ENCODE measurements at places on chromosomes 5 and 9.

- no peak for DNase-seq
Observed at GRCh38 chr9:137590123-137590468, 216 bp downstream of the ZMYND19 start.

DNA sequence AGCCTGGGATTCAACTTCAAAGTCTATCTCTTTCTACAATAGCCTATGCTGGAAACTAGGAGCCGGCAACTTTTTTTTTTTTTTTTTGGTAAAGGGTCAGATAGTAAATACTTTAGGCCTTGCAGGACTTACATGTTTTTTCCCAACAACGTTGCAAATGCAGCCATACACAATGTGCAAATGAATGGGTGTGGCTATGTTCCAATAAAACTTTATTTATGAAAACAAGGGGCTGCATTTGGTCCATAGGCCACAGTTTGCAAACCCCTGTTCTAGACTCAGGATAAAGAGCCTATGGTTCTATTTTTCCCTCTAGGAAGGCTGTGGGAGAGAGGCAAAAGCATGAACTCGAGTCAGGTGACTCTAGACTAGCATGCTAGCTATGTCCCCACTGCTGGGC lies 189.1 kb downstream of the GABBR2 start:
- no peak for DNase-seq

GRCh38 chr9:20848490-20848889 lies 164.4 kb downstream of the FOCAD start:
- DNase-seq: peak; percentile 21

DNA sequence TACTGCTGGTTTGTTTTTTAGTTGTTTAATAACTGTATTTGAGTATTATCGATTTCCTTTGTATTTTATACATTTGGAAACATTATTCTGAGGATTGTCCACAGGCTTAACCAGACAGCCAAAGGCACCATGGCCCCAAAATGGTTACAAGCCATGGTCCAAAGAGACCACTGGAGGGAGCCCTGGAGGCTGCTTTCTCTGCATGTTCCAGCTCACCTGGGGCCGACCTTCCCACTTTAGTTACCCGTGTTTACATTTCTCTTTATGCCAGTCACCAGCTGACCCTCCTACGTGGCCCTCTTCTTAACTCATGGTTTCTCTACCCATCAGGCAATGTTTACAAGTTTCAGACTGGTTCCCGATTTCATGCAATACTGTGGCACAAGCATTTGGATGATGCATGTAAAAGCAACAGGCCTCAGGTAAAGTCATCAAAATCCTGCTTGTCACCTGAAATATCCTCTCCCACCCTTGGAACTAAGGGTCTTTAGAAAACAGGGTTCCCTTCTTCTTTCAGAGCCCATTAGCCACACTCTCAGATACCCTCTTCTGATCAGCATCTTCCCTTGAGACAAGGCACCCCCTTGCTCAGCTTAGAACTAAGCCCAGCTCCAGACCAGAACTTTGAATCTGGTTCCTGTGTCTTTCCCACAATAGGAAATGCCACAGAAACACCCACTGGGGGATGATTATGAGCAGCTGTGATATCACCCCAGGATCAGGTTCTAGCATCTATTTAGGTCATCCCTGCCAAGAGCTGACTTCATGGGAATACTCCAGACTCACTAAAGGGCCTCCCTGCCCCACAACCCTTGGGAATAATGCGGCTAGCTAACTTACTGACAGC lies 49.9 kb upstream of the GARNL3 start:
- DNase-seq: no peak

DNA sequence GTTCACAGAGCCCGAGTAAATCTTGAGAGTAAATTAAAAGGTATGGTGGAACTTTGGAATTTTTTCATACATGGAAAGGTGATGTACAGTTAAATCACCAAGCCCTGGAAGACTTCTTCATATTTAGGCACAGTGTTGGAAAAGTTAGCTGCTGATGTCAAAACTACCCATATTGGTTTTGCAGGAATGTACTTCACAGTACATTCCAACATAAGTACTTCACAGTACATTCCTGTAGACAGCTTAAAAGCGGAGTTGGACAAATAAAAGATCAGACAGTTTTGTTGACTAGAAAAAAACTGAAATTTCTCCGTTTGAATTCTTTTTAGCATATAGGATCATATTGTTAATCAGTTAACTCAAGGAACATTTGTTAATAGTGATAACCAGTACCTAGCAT lies 1.8 kb downstream of the RANBP17 start:
- peak; percentile 41 for DNase-seq

- DNase-seq: no peak
Observed at GRCh38 chr9:135522931-135523330, 1.7 kb downstream of the LCN1 start.

DNA sequence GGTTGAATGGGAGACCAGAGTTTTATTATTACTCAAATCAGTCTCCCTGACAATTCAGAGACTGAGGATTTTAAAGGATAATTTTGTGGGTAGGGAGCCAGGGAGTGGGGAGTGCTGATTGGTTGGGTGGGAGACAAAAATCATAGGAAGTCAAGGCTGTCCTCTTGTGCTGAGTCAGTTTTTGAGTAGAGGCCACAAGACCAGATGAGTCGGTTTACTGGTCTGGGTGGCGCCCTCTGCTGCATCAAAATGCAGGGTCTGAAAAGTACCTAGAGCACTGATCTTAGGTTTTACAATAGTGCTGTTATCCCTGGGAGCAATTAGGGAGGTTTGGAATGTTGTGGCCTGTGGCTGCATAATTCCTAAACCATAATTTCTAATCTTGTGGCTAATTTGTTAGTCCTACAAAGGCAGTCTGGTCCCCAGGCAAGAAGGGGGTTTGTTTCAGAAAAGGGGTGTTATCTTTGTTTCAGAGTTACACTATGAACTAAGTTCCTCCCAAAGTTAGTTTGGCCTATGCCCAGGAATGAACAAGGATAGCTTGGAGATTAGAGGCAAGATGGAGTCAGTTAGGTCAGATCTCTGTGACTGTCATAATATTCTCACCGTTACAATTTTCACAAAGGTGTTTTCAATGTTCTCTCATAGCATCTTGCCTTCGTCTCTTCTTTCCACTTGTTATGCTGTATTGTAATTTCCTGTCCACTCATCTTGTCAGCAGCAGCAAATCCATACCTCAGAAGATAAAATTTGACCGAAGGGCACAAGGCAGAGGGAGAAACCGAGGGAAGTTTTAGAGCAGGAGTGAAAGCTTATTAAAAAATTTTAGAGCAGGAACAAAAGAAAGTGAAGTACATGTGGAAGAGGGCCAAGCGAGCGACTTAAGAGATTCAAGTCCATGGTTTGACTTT lies 59.2 kb upstream of the CLINT1 start:
- DNase-seq: peak; percentile 75

DNA sequence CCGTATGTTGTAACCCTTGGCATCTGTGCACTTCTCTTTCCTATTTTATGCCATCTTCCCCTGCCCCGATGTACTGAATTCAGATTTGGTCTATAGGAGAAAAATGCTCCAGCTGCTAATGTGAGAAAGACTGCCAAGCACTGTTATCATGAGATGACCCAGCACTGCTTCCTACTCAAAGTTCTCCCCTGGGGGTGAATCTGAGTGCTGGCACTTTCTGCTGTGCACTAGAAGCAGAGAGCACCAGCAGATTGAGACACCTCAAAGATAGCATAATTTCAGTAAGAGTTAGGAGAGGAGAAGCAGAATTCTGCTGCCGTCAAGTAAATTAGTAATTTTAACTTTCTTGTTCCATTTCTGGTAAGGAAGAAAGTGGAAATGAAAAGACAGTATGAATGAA lies 92.8 kb upstream of the ACOT12 start:
- no peak for DNase-seq

GRCh38 chr5:174120401-174121005 lies 75.0 kb downstream of the NSG2 start:
- no peak for DNase-seq

GRCh38 chr5:34524123-34524522 lies 132.0 kb upstream of the RAI14 start:
- DNase-seq: no peak

- DNase-seq: peak; percentile 71
Observed at GRCh38 chr9:23005156-23005555, 558.5 kb downstream of the DMRTA1 start.

DNA sequence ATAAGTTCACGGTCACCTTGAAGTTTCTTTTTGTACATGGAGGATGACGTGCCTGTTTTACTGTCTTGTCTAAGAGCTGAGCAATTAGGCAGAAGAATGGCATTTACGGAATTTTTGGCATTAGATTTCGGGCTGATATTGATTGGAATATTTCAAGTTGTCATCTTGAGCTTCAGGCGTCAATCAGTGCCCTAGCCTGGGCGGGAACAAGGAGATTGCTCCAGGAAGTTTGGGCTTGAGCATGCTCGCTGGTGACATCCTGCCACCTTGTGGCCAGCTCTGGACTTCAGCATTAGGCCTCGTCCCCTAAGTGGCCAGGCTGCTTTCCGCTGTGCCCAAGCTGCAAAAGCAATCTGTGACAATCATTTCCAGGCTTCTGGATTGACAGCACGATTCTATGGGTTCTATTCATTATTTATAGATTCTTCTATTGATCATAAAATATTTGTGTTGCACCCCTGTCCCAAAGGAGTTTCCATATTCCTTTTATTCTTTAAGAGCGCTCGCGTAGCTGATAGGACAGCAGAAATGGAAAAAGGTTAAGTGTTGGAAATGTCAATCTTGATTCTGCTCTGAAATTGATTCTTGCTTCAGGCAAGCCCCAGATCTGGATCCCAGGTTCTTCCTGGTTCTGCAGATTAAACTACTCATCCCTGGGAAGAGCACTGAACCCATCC lies 79.3 kb downstream of the SLC28A3 start:
- peak; percentile 23 for DNase-seq

DNA sequence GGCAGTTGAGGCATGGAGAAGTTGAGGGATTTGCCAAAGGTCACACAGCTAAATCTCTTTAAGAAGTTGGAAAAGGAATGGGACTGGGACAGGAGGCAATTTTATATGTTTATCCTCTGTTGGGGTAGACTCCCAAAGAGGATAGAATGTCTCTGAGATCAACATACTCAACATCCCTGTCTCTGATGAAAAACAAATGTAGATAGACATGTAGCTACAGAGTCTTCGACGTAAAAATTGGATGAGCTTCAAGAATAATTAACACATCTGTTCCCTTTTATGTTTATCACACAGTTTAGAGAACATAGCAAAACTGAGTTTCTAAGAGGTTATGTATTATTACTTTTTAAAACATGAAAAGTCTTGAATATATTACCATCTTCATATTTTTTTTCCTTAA lies 204.6 kb upstream of the CD180 start:
- DNase-seq: no peak

- no peak for DNase-seq
Observed at GRCh38 chr9:112872019-112872418, 18.7 kb downstream of the SLC46A2 start.

DNA sequence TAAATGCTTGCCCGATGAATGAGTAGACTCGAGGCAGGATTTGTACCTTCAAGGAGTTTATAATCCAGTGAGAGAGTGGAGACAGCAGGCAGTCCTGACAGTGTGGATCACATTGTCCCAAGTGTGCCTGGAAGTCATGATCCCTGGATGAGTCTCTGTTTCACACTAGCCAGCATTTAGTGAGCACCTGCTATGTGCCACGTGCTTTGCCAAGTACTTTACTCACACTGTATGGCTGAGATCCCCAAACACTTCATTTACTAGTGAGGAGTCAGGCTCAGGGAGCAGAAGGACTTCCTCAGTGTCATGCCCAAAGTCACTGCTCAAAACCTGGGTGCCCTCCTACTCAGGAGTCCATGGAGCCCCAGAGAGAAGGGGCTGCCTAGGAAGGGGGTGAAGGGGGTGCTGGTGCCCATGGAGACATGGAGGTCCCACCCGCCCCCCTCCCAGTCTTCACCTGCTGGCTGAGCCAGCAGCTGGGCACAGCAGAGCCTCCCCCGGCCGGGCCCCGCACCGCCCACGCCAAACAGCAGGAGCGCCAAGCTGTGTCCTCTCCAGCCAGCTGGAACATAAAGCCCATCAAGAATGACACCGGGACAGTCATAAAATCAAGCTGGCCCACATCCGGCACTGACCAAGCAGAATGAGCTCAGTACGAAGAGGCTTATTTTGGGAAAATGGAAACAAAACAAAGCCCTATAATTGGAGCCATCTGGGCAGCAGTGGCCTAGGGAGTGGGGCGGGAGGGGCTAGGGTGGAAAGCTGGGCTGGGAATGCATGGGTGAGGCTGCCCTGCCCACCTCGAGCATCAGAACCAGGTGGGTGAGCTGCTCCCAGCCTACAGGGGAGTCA lies 10.6 kb downstream of the LAMC3 start:
- DNase-seq: no peak

DNA sequence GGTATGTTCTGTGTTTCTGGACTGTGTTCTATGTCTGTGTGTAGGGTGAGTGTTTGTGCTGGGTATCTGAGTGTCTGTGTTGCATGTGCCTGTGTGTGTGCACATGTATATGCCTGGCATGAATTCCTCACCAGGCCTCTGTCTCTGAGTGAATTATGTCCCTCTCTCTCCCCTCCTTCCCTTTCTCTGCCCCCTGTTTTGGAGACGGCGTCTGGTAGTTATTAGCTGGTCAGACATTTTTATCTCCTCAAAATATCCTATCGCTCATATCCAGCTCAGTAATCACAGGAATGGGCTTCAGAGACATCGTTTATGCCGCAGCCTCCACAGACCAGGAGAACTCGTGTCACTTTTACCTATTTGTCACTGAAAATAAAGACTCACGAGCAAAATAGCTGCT lies 483.2 kb upstream of the BRINP1 start:
- DNase-seq: no peak

GRCh38 chr9:23820451-23821374 lies 5.3 kb downstream of the ELAVL2 start:
- DNase-seq: no peak

DNA sequence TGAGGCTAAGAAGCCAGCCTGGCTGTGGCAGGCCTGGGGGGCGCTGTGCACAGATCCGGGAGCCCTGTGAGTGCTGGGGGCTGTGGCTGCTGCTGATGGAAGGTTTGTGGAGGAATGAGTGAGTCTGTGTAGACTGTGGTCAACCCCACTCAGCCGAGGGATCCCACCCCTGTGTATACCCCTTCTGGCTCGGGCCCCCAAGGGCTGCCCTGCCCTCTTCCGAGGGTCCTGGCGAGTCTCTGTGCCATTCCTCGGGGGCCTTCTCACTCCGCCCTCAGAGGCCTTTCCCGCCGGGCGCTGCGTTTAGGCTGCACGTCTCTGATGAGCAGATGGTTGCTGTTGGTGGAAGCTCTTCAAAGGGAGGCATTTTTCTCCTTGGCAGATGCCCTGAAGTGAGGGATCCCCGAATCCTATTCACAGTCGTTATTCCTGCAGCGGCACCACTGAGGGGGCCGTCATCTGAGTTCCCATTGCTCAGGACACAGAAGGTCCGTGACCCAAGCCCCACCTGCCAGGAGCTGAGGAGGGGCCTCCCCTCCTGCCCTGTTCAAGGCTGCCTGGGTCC lies 94.1 kb downstream of the RXRA start:
- DNase-seq: no peak

DNA sequence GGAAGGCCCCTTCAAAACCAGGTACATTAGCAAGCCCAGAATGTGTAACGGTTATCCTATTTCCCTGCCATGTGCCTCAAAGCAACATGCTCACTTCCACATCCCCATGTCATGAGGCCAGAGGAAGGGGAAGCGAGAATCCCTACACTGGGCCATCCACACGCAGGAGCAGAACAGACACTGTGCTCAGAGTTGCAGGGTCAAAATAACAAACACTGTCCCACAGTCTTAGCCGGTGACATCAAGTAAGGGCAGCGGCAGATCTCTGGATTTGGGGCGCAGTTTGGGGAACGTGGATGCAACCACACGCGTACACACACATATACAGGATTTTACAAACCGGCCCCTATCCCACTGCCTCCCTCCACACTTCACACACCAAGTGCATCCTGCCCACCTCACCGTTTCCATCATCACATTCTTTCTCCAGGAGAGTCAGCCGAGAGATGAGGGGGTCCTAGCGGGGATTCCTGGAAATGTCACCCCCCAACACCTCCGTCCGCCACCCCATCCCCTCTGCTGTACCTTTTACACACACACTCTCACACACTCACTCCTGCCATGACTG lies 776 bp downstream of the APBA1 start:
- no peak for DNase-seq

All from fibroblast of skin of left biceps (primary cell).